ENCODE measurements at places on chromosomes 5 and 9.

DNA sequence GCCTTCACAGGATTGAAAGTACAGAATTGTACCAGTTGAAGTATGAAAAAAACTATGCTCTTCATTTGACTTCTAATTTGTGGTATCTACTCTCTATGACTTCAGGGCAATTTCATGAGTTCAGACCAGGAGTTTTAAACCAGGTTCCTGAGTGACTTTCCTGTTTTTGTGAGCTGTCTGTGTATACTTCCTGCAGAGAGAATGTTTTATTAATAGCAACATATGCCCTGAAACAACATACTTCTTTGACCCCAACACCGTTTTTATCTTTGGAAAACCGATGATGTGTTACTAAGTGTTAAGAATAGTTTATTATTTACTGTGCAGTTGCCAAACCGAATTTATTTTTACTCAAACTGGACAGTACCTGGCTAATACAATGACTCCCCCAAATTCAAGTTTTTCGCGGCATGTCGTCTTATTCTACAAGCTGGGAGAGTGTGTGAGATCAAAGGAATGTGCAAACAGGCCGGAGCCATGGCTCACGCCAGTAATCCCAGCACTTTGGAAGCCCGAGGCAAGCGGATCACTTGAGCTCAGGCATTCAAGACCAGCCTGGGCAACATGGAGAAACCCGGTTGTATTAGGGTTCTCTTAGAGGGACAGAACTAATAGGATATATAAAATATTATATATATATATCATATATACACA is 58.7 kb upstream of the ERBIN start:
- no peaks in the 10 kb centered on the region for H3K36me3 ChIP-seq
- DNase-seq = no peak
- no peak overlapping the region for H3K4me3 ChIP-seq

- no peaks in the 10 kb centered on the region for H3K4me1 ChIP-seq
- no peak overlapping the region for H3K27ac ChIP-seq
- no peak overlapping the region for H3K4me3 ChIP-seq
- no peak for DNase-seq
- H3K27me3 ChIP-seq = no peaks in the 10 kb centered on the region
These were observed 9.8 kb downstream of the ECPAS start for GRCh38 chr9:111474385-111474784.

DNA sequence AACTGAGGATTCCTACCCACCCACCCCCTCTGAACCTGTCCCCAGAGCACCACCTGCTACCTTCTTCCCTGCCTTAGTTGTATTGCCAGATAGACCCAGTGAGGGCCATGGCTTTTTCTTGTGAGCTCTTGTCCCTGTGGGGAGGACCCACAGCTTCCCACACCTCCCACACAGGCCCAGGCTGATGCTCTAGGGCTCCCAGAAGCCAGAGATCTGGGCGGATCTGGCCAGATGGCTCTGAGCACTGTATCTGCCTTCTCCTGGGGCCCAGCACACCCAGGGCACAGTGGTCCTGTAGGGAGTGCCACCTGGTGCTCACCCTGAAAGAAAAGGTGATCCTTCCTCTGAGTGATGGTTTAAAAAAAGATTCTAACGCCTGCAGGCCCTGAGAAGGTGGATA is 131.7 kb downstream of the DAB2IP start:
- no peak overlapping the region for H3K27ac ChIP-seq
- DNase-seq = no peak
- H3K4me3 ChIP-seq = no peak overlapping the region
- H3K27me3 ChIP-seq = peaks cover 77% of the 10 kb centered on the region
- peaks cover 8% of the 10 kb centered on the region for H3K4me1 ChIP-seq

- no peak overlapping the region for H3K4me3 ChIP-seq
- no peak for DNase-seq
- no peak overlapping the region for H3K27ac ChIP-seq
- H3K36me3 ChIP-seq = peaks cover 11% of the 10 kb centered on the region
These were observed 73.2 kb downstream of the SIL1 start for GRCh38 chr5:139124774-139125520.

GRCh38 chr9:73081979-73082657 is 69.5 kb upstream of the ANXA1 start:
- no peaks in the 10 kb centered on the region for H3K36me3 ChIP-seq
- no peak overlapping the region for H3K4me3 ChIP-seq
- H3K4me1 ChIP-seq = no peaks in the 10 kb centered on the region
- no peak overlapping the region for H3K27ac ChIP-seq
- H3K27me3 ChIP-seq = no peaks in the 10 kb centered on the region

GRCh38 chr5:115306011-115306536 is 9.6 kb upstream of the CCDC112 start:
- no peaks in the 10 kb centered on the region for H3K4me1 ChIP-seq
- H3K27me3 ChIP-seq = no peaks in the 10 kb centered on the region
- H3K27ac ChIP-seq = no peak overlapping the region
- DNase-seq = no peak

DNA sequence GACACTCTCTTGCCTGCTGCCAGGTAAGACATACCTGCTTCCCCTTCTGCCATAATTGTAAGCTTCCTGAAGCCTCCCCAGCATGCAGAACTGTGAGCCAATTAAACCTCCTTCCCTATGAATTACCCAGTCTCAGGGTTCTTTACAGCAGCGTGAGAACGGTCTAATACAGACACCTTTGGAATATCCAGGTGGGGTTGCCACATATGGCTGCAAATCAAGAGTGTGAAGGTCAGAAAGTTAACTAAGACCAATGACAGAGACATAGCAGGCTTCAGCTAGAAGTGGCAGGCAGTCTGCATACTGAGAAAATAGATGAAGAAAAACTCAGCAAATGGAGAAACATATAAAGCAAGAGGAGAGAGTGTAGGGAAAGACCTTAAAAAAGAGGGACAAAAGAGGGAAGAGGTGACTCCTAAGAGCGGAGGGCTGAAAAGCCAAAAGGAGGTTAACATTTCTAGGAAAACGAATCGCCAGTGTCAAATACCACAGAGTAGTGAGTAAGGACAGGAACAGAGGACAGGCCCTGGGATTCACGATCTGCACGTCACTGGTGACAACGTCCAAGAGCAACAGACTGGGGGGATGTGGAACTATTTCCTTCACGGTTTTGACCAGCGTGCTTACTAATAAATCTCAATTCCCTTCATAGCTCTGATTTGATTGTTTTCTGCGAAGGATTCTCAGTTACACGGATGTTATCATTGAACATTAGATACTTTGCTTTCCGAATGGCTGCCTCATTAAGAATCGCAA is 1.7 kb upstream of the ACO1 start:
- no peaks in the 10 kb centered on the region for H3K4me1 ChIP-seq
- H3K36me3 ChIP-seq = peaks cover 1% of the 10 kb centered on the region

DNA sequence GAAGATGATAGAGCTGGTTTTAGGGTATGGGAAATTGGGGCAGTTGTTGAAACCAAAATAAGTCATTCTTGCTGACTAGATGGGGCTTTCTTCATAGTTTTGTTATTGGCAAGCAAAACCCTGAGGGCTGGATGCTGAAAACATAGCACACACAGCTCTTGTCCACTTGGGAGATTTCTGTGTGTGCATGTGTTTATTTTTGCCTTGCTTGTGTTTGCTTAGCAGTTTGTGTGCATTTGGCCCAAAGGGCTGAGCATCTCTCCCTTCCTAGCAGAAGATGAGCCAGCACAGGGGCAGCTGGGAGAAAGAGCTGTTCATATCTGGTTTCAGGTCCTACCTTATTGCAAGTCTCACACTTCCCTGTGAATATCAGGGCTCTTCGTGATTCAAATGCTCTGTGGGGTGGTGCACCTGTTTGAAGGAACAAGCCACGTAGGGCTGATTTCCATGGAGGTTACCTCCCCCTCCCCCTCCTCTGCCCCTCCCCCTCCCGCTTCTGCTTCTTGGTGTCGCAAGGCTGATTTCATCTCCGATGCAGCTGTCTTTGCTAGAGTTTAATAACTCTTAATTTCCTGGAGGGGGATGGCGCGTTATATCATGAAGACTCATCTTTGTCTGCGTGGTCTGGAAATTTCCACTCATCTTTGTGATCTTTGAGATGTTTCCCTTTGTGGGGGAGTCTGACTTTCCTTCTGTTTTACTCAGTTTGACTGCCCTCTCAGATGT is 296.5 kb downstream of the ARHGAP26 start:
- peaks cover 15% of the 10 kb centered on the region for H3K27me3 ChIP-seq
- H3K4me1 ChIP-seq = no peaks in the 10 kb centered on the region
- no peak overlapping the region for H3K27ac ChIP-seq

GRCh38 chr5:168879331-168879730 is 300.2 kb upstream of the PANK3 start:
- no peaks in the 10 kb centered on the region for H3K4me1 ChIP-seq
- no peak overlapping the region for H3K27ac ChIP-seq
- H3K27me3 ChIP-seq = peaks cover 47% of the 10 kb centered on the region
- no peak overlapping the region for H3K4me3 ChIP-seq

DNA sequence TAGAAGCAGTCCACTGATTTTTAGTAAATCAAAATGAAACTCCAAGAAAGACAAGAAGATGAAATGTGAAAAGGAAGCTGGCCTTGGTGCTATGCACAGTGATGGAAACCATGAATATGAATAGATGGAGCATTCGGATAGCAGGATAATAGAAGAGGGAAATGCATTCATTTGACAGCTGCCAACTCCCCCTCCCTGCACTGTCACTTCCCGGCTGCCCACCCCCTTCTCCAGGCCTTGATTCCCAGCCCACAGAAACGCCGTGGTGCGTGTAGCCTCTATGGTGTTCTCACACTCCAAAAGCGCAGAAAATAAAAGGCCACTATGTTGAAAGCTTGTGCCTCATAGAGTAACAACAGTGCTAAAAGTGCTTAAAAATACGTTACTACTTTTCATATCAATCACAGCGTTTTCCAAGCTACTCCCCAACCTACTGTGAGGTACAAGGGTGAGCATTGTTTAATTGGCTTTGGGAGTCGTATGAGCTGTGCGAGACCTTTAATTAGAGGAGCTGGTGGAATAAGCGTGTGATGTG is 26.1 kb upstream of the IFNK start:
- no peaks in the 10 kb centered on the region for H3K4me1 ChIP-seq
- H3K4me3 ChIP-seq = no peak overlapping the region
- H3K27me3 ChIP-seq = no peaks in the 10 kb centered on the region
- H3K27ac ChIP-seq = peak overlapping the region; percentile 68
- H3K36me3 ChIP-seq = no peaks in the 10 kb centered on the region
- DNase-seq = no peak

- no peak for DNase-seq
- no peaks in the 10 kb centered on the region for H3K27me3 ChIP-seq
- H3K36me3 ChIP-seq = no peaks in the 10 kb centered on the region
These were observed 164.7 kb downstream of the ADAMTSL1 start for GRCh38 chr9:18638371-18639249.

- H3K4me3 ChIP-seq = no peak overlapping the region
- no peak overlapping the region for H3K27ac ChIP-seq
- DNase-seq = no peak
- no peaks in the 10 kb centered on the region for H3K36me3 ChIP-seq
These were observed 355.1 kb upstream of the GRIA1 start for GRCh38 chr5:153135411-153135810.

DNA sequence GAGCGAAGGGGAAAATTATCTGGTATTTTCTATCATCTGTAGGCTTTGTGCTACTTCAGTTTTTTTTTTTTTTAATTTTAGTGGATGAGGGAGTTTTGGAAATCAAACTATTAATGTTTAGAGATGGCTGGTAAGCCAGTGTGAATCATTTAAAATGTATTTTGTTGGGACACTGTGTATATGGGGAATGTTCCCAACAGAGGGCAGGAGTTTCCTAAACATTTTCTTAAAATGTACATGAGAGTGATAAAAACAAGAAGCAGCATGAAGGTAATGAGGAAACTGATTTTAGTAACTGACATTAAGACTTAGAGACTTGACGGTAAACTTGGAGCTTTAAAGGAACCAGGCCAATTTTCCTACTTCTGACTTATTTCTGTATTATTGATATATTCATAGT is 68.2 kb upstream of the ITGA2 start:
- DNase-seq = no peak
- no peaks in the 10 kb centered on the region for H3K27me3 ChIP-seq
- no peak overlapping the region for H3K27ac ChIP-seq
- H3K4me1 ChIP-seq = no peaks in the 10 kb centered on the region

DNA sequence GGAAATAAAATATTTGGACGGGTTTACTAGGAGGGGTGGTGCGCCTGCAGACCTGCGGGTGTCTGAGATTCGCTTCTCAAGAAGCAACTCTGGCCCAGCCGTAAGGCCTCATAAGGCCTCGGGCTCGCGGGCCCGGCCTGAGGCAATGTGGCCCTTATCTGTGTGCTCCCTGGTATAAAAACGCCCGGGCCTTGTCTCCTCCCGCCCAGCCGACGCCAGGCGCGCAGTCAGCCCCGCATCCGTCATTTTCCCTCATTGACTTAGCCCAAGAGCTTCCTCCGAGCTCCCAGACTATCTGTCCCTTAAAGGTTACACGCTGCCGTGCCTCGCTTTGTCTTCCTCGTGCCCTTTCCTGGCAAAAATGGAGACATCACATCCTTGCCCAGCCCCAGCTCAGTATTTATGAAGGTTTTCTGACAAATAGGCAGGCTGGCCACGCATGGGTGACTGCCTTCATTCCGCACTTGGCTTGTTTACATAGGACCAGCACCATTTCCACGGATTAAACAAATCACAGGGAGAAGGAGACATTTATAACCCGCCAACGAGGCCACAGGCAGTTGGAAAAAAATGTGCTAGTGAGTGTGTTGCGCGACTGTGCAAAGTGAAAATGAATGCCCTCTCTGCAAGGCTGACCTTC is 74.5 kb upstream of the TBCA start:
- H3K4me3 ChIP-seq = no peak overlapping the region
- H3K4me1 ChIP-seq = peaks cover 14% of the 10 kb centered on the region
- peaks cover 31% of the 10 kb centered on the region for H3K27me3 ChIP-seq
- H3K36me3 ChIP-seq = no peaks in the 10 kb centered on the region
- H3K27ac ChIP-seq = no peak overlapping the region
- DNase-seq = no peak

DNA sequence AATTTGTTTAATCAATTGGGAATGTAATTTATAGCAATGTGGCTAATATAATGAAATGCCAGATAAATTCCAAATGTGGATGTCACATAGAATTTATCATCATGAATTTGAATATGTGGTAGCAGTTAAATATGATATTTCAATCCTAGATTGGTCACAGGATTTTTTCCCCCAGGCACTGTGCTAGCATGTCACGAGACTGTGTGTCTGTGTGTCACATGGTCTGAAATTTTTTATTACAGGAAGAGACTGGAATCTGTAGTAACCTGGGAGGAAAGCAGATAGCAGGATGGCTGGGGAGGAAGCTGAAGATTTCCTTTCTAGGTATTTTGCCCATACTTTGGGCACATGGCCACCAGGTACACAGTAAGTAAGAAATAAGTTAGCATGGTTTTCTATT is 35.4 kb upstream of the MSH3 start:
- H3K4me1 ChIP-seq = no peaks in the 10 kb centered on the region
- no peaks in the 10 kb centered on the region for H3K36me3 ChIP-seq
- no peak overlapping the region for H3K27ac ChIP-seq
- no peak overlapping the region for H3K4me3 ChIP-seq
- no peaks in the 10 kb centered on the region for H3K27me3 ChIP-seq

- no peaks in the 10 kb centered on the region for H3K4me1 ChIP-seq
- no peak overlapping the region for H3K27ac ChIP-seq
- no peak overlapping the region for H3K4me3 ChIP-seq
- DNase-seq = no peak
These were observed 226.0 kb upstream of the DMAC1 start for GRCh38 chr9:8025551-8025950.

- H3K27me3 ChIP-seq = no peaks in the 10 kb centered on the region
- DNase-seq = no peak
These were observed 638.6 kb downstream of the SEMA5A start for GRCh38 chr5:8907168-8907868.
